Activated naive CD4-positive, alpha-beta T cell (primary cell): ENCODE measurements at places on chromosomes 12 and 14.

- no peak for DNase-seq
These were observed 49.0 kb upstream of the STON2 start for GRCh38 chr14:81449114-81449513.

DNA sequence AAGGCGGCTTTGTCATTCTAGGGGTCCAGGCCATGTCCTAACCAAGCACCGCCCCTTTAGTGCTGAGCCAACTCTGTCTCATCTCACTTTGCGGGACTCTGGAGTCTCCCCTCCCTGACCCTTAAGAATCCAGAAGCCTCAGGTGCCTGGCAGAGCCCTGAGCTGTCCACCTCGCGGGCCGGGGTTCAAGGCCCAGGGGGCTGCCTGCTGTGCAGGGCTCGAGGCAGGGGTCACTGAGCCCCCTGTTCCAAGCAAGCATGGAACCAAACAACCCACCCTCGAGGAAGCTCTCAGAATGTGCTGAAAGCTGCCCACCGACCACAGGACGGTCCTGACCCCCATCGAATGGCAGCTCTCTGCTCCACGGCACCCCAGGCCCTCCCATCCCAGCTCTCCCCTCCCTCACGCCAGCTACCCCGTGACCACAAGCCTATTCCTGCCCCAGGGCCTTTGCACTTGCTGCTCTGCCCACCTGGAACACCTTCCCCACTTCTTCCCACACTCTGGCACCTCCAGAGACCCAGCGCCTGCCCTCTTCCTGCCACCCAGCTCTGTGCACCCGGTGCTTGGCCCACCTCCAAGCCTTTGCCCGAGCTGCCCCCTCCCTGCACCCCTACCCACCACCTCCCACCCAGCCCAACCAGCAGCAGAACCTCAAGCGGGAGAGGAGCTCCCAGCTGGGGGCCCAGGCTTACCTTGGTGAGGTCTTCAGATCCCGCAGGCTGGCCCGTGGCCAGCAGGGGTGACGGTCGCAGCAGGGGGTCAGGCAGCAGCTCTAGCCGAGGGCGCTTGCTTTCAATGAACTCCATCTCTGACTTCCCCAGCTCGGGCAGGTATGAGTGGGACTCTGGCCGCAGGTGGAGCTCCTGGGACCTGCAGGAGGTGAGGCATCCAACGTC is 84.3 kb downstream of the NCOR2 start:
- DNase-seq, result no peak

DNA sequence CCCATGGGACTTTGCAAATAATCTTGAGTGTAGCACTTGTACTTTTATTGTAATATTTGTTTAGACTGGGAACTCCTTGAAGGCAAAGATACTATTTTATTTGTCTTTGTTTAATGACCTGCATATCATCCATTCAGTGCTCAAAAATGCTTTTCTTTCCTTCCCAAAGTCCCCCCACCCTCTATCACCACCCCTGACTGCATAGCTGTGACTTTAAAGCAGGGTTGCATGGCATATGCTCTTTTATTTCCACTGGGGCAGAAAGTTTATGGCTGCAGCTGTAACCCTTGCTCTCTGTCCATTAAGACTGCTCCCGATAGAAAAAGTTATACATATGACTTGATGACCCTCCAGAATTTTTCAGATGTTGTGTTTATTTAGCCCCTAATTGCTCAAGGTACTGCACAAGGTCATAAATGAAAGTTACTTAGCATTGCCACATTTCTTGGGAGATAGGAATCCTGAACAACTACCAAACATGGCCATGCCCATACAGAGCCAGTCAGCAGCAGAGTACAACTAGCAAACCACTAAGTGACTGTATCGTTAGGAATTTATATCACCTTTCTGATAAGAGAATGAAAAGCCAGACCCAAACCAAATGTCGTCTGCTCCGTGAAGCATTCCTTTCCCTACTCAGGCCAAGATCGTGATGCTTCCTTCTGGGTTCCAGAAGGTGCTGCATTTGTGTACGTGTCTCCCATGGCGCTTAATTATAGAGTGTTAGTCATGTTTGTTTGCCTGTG is 114.3 kb downstream of the DIP2B start:
- DNase-seq, result no peak

DNA sequence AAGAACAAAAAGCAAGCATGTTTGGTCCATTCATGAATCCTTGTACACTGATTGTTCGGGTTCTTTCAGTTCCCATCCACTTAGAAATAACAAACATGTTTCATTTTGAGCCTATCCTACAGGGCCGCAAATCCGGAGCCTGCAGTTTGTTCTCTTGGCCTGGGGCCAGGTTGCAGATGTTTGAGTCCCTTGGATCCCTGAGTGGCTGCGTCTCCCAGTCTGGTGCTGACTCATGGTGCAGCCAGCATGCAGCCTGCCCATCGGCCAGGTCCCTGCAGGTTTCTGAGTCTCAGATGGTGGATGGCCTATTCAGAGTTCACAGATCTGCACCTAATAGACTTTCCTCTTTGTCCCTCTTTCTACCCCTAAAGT is 1.9 kb upstream of the DYNC1H1 start:
- no peak for DNase-seq
